ENCODE measurements at places on chromosomes 4 and X. TPM values are rescaled to one million over a fixed set of nuclear protein-coding genes. Genes with fewer than 3 reads are reported as not detected.

The GYPA gene
- total RNA-seq, result not detected

The CT45A7 gene
- not detected for total RNA-seq

DNA sequence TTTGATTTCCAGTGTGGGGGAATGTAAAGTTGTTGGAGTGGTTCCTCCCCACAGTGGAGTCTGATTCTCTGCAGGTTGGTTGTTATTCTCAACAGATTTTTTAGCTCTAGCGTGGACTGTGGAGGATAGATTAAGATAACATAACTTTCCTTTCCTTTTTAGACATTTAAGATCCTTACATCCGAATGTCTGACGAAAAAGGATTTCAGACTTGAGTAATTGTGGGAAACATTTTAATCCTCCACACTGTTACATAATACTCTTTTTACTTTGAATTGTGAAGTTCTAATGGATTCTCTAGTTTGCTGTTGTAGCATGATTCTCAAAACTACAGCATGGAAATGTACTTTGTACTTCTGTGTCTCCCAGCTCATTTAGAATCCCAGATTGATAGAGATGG is 107.8 kb downstream of the ARHGAP10 start:
- no peak overlapping the region for H3K27ac ChIP-seq
- no peaks in the 10 kb centered on the region for H3K4me1 ChIP-seq
- H3K27me3 ChIP-seq, result no peaks in the 10 kb centered on the region
- H3K36me3 ChIP-seq, result no peaks in the 10 kb centered on the region

DNA sequence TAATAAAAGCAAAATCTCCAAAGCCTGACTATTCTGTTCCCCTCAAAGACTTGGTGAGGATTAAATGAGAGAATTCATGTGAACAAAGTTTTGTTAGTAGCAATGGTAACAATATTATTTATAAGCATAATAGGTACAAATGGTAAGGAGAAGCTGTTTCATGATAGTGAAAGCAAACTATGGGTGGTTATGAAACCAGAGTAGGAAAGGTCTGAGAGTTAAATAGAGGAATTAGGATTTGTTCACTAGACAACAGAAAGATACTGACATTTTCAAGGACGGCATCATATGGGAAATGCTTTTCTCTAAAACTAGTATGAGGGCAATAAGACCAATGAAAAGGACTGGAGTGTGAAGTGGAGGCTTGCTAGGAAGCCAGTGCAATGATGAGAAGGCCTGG is 128.6 kb upstream of the FTHL17 start:
- DNase-seq, result no peak
- no peaks in the 10 kb centered on the region for H3K36me3 ChIP-seq
- no peak overlapping the region for H3K4me3 ChIP-seq
- H3K4me1 ChIP-seq, result no peaks in the 10 kb centered on the region
- no peak overlapping the region for H3K27ac ChIP-seq
- H3K27me3 ChIP-seq, result no peaks in the 10 kb centered on the region

- no peak overlapping the region for H3K4me3 ChIP-seq
- peaks cover 5% of the 10 kb centered on the region for H3K36me3 ChIP-seq
- no peaks in the 10 kb centered on the region for H3K27me3 ChIP-seq
- no peaks in the 10 kb centered on the region for H3K4me1 ChIP-seq
- H3K27ac ChIP-seq, result no peak overlapping the region
These were observed 70.1 kb downstream of the NSG1 start for GRCh38 chr4:4456816-4457578.

DNA sequence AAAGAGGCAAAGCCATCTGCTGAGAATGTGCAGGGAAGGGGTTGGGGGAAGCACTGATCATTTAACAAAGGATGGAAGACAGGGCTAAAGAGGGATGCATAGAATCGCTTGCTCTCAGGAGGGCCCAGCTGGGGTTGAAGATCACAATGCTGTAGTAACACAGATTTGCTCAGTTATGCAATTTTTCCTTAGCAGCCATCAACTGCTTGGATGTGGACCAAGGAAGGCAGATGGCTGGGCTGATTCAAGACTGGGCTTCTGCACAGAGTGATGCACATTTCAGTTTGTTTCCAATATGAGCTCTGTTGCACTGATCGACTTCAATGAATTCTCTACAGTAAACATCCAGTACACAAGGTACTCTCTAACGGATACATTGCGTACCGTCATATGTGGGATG is 127.8 kb upstream of the TBL1X start:
- no peaks in the 10 kb centered on the region for H3K27me3 ChIP-seq
- H3K36me3 ChIP-seq, result no peaks in the 10 kb centered on the region
- no peak for DNase-seq
- H3K4me1 ChIP-seq, result peaks cover 4% of the 10 kb centered on the region

- no peak overlapping the region for H3K4me3 ChIP-seq
- H3K27ac ChIP-seq, result no peak overlapping the region
- peak; percentile 27 for DNase-seq
These were observed 21.3 kb downstream of the SHROOM2 start for GRCh38 chrX:9807355-9808182.

GRCh38 chrX:52933976-52934703 is 24.2 kb downstream of the FAM156A start:
- no peaks in the 10 kb centered on the region for H3K4me1 ChIP-seq
- DNase-seq, result no peak
- H3K27ac ChIP-seq, result peak overlapping the region; percentile 92
- H3K4me3 ChIP-seq, result peak overlapping the region; percentile 59
- H3K27me3 ChIP-seq, result no peaks in the 10 kb centered on the region
- no peaks in the 10 kb centered on the region for H3K36me3 ChIP-seq

DNA sequence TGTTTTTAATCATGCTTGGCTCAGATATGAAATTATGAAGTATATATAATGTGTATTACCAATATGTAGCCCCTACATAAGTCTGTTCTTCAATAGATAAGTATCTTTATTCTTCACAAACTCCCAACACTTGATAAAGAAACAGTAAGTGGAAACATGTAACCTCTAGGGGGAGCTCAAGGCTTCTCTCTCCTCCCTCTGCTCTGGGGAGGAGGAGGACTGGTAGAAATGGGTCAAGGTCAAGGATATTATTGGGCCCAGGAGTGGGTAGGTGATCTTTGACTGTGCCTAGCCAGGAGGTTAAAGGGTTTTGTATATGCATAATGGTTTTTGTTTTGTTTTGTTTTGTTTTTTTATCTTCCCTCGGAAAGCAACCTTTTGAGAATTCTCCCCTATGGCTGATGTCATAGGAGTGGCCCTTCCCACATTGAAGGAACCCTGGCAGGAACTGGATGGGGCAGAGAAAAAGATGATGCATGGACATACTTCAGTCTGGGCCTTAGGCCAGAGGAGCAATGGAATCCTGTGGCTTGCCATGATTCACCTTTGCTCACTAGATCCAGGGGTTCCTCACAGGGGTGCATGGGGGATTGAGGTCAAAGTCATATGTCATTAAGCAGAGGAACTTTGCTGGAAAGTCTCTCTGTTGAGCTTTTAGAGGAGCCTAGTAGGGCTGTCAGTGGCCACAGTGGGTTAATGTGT is 460.3 kb downstream of the MID1IP1 start:
- no peaks in the 10 kb centered on the region for H3K36me3 ChIP-seq
- H3K27ac ChIP-seq, result no peak overlapping the region
- no peaks in the 10 kb centered on the region for H3K4me1 ChIP-seq

DNA sequence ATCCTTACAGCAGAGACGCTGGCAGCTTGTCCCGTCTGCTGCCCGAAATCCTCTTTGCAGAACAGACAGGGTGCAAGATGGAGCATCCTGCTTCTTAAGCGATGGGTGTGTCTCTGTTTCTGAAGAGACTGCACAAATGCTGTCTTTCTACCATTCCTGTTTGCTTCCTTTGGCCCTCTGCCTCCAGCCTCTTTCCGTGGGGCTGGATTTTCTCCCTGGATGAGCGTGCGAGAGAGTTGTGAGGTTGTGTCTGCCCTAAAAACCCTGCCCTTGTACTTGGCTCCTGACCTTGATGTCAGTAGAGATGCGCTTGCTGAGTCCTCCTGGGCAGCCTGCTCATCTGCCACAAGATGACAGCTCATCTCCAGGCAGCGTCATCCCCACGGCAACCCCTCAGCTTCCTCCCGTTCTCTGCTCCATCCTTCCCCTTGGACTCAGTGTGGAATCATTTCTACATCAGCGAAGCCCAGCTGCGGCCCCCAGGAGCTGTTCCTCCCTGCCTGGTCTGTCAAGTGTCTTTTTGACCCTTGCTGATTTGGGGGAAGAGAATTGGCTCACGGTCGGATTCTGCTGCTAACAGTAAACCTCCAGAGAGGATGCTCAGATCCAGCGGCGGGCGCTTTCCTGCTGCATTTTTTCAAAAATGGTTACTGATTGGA is 246.2 kb downstream of the ASMT start:
- no peaks in the 10 kb centered on the region for H3K4me1 ChIP-seq
- DNase-seq, result no peak
- H3K36me3 ChIP-seq, result no peaks in the 10 kb centered on the region
- no peaks in the 10 kb centered on the region for H3K27me3 ChIP-seq

- no peaks in the 10 kb centered on the region for H3K36me3 ChIP-seq
- no peak overlapping the region for H3K4me3 ChIP-seq
- no peak overlapping the region for H3K27ac ChIP-seq
- no peak for DNase-seq
- no peaks in the 10 kb centered on the region for H3K27me3 ChIP-seq
- no peaks in the 10 kb centered on the region for H3K4me1 ChIP-seq
These were observed 5.1 kb upstream of the ASMT start for GRCh38 chrX:1609762-1610161.

All from colonic mucosa (tissue), 4 donors.